Stimulated activated CD8-positive, alpha-beta memory T cell treated with anti-CD3 and anti-CD28 coated beads, Interleukin-4, amount 100 ng/mL, for 48 hours (primary cell): ENCODE measurements at places on chromosomes 12 and 14.
A peak's percentile ranks its signal among the peaks of the same experiment; 100 is the strongest.

DNA sequence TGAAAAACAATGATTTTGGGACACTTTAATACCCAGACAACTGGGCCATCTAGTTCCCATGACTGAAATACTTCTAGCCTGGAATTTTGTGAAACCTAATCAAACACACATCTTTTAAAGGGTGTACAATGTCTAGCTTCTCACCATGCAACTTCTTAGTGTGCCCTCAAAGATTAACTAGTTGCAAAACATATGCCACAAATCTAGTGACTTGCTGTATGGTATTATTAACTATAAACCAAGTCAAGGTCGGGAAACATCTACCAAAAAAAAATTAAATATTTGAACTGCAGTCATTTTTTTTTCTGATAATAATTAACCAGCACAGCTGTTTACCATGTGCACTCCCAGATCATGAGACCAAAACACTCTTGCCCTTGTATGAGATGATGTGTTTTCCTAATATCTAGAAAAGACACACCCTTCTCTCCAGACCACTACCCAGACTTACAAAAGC, 171.8 kb upstream of the FOXN3 start:
- no peak for DNase-seq

- DNase-seq = no peak
Observed at GRCh38 chr12:88951860-88952561, 371.7 kb upstream of the KITLG start.

GRCh38 chr14:94123296-94123695, 6.1 kb downstream of the IFI27L2 start:
- DNase-seq = peak; percentile 18

DNA sequence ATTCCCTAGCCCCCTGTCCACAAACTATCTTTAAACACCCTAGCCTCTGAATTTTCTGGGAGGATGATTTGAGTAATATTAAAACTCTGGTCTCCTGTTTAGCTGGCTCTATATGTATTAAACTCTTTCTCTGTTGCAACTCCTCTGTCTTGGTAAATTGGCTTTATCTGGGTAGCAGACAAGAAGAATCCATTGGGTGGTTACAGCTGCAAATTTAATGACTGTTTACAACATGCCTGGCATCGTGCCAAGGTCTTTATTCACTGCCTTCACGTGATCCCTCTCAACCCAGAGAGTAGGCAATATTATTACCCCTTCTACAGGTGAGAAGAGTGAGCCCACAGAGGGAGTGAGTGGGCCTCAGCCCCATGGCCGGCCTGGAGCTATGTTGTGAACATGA, 77.8 kb upstream of the MYL2 start:
- no peak for DNase-seq

DNA sequence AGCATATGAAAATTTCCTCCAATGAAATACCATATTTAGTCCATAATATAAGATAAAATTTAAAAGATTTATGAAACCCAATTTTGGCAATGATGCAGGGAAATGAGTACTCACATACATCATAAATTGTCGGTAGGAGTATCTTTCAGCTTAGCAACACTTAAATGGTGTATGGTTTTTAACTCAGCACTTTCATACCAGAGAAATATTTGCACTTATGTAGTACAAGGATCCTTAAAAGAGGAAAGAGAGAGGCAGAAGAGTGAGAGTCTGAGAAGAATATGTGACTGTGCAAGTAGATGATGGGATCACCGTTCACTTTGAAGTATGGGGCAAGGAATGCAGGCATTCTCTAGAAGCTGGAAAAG, 379.3 kb upstream of the DCN start:
- no peak for DNase-seq

DNA sequence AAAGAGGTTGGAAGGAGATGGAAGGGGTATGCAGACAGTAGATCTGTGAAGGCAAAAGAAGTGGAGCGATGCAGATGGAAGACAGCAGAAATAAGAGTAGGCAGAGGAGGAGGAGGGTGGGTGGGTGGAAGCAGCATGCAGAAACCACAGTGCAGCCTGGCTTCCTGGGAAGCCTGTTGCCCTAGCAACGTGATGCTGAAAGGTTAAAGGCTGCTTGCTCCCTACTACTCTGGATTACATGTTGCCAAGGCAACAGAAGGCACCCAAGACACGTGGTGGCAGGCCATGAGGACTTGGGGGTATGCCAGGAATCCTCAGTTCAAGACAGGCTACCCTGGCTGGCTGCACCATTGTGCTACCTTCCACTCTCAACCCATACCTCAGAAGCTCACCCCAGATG, 129.6 kb downstream of the GRIN2B start:
- DNase-seq = no peak

GRCh38 chr12:19201661-19202060, 72.1 kb downstream of the PLEKHA5 start:
- DNase-seq = no peak

DNA sequence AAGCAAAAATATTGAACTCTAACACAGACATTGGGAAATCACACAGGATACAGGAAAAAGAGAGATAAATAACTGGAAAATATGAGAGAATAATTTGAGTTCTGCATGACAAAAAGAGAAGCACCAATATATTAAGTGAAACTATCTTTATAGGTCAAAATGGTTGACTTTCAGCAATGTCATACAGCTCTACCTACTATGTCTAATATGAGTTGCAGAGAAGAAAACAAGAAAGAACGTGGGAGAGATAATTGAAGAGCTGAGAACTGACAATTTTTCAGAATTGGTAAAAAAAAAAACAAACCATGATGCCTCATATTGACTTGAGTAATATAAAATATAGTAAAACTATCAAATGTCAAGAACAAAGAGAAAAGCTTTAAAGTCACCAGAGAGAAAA, 221.7 kb downstream of the BCL11B start:
- DNase-seq = no peak

GRCh38 chr14:49851813-49852212, 775 bp downstream of the NEMF start:
- DNase-seq = no peak

- no peak for DNase-seq
Observed at GRCh38 chr14:89848165-89848564, 106.4 kb downstream of the EFCAB11 start.

DNA sequence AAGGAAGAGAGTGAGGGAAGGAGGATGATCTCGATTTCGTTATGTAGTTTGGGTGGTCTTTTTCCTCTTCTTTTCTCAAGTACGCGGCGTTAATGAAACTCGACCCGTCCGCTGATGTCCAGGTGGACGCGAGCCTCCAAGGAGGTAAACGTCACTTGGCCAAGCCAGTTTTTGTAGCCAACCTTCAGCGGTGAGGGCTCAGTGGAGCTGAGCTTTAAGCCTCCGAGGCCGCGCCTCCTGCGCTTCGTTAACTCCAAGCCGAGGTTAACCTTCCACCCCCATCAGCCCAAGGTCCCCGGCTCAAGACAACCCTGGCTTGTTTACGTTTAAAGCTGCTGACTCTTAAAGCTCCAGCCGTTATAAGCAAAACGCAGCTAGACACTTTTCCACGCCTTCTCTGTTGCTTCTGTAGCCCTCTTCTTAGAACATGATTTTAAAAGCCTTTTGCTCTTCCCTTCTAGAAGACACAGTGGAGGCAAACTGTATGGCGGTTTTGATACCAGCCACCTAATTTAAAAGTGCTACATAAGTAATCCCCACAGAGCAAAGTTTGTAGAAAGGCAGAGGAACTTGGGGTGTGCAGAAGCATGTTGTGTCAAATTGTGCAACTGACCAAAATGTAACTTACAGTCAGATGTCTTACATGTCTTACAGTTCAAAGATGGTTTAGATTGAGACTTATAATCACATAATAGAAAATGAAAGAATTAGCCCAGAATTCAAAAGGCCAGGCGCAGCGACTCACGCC, 923 bp upstream of the ITPR2 start:
- peak; percentile 57 for DNase-seq
